ENCODE measurements at places on chromosomes 4 and X.

DNA sequence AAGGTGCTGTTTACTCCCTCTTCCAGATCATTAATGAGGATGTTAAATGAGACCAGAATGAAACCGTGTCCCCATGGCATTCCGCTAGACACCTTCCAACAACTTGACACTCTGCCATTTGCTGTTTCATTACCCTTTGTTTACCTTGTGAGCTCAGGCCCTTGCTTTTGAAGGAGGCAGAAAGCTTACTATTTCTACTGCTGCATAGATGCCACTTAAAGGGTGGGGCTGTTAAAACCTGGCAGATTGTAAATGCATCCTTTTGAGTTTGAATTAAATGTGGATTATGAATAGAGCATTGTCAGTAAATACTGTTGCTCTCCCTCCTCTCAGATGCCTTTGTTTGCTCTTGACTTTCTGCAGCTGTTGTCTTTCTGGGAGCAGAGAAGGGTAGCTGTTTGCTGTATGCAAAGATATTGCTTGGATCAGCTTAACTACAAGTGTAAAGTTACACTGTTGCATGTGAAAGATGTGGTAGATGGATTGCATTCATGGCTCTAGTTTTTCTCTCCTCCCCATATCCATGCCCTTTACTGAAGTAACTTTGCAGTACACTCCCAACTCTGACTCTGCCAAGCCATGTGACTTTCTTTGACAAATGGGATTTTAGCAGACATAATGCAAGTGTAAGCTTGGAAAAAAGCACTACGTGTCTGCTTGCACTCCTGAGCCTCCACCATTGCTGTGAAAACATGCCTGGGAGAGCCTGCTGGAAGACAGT, 75.0 kb upstream of the DHX15 start:
- DNase-seq: no peak

DNA sequence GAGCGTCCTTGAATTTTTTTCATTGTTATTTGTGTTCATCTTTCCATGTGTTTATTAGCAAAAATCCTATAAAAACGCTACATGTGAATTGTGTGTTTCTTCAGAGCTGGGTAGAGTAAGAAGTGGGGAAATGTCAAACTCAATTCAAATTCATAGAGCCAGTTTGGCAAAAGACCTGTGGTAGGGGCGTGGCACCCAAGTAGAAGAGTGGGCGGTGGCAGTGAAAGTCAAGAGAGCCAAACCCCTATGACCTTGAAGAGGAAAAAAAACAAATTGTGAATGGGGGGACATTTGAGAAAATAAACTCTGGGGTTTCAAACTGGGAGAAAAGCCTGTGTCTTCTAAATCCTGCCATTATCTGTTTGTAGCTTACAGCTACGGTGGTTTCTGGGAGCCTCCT, 4.4 kb upstream of the FOXO4 start:
- no peak for DNase-seq

GRCh38 chrX:70421618-70422017, 1.5 kb upstream of the GDPD2 start:
- DNase-seq: no peak

DNA sequence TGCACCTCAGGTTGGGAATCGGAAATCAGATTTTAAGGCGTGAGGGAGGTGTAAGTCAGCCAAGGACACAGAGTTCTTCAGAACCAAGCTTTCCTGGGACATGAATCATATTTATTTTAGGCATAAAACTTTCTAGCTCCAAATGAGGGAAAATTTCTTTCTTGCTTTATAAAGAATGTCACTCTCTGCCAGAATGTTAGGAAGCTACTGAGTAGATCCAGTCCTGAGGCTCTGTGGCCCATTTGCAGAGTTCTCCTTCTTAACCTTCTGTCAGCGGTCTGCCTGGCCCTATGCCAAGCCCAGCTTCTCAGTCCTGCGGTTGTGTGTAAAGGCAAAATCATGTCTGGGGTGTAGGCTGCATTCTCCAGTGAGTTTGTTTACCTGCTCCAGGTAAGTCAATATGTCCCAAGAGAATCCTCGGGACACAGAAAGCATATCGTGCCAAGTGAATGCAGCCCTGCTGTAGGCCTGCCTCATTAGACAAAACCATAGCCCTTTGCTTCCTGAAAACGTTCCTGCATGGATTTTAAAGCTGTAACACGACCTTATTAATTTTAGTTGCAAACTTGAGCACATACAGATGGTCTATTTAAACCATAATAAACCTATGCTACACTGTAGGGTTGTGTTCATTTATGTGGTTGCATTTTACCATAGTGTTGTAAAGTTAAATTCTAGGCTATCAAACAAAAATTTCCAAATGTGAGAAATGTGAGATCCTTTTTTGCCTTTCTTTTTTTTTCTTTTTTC, 29.2 kb upstream of the CCNI start:
- DNase-seq: no peak
